ENCODE measurements at places on chromosomes 12 and 14.

- DNase-seq: no peak
Measured at GRCh38 chr12:958588-959123, 9.2 kb upstream of the RAD52 start.

DNA sequence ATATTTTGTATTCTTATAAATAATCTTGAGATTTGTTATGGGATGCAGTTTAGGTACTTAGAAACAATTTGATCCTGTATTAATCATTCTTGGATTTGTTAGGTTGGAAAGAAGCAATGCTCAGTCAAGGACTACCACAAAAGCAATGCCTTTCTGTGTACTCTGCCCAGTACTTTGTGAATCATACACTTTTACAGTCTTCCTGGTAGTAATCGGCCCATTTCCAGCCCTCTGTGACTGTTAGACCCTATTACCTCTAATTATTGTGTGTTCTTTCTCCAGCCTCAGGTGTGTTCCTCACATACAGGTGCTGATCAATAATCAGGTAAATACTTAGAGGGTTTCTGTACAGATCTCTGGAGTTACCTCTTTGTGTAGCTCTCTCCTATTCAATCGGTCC lies 609.0 kb downstream of the KCNH5 start:
- DNase-seq: no peak

DNA sequence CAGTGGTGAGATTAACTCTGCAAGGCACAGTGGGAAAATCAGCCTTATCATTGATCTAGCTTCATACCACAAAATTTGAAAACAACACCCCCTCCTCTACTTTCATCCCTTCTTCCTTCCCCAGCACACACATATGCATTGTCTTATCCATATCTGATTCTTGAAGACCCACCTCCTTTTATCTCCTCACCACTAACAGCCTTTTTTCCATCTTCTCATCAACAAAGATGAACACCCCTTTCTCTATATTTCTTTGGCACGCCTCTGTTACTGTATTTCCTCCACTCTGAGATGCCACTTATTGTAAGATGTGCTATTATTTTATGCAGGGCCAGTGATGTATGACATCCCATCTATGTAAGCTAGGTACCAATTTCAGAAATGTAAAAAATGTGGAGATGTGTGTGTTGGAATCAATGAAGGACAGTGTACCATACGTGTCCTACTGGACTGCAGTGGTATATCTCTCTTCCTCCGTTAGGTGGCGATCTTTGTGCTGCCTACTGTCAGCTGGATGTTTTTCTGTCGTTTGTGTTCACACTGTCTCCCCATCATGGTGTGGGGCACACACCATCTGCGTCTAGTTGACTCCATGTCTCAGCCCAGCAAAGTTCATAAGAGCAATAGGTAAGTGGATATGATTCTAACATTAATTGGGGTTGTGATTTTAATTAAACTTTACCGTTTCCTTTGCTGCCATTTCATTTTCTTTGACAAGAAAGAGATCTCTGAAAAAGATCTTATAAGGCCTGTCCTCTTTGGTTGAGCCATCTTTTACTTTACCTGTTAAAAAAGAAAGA lies 24.0 kb downstream of the CCDC38 start:
- DNase-seq: peak; percentile 64

- no peak for DNase-seq
Measured at GRCh38 chr12:78530100-78530765, 334.3 kb upstream of the SYT1 start.

DNA sequence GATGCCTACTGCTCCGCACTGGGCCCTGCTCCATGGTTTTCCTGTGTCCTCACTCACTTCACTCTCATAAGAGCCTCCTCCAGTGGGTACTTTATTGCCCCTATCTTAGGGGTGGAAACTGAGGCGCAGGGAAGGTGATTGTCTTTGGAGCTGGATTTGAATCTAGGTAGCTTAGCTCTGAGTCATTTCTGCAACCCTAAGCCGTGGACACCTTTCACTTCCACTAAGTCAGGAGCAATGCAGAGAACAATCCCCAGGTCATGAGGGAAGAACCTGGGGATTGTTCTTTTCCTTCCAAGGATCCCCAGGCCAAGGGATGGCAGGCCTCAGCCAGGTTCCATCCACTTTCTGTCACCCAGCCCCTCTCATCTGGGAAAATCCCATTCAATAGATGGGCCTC lies 20.3 kb downstream of the VDR start:
- no peak for DNase-seq

DNA sequence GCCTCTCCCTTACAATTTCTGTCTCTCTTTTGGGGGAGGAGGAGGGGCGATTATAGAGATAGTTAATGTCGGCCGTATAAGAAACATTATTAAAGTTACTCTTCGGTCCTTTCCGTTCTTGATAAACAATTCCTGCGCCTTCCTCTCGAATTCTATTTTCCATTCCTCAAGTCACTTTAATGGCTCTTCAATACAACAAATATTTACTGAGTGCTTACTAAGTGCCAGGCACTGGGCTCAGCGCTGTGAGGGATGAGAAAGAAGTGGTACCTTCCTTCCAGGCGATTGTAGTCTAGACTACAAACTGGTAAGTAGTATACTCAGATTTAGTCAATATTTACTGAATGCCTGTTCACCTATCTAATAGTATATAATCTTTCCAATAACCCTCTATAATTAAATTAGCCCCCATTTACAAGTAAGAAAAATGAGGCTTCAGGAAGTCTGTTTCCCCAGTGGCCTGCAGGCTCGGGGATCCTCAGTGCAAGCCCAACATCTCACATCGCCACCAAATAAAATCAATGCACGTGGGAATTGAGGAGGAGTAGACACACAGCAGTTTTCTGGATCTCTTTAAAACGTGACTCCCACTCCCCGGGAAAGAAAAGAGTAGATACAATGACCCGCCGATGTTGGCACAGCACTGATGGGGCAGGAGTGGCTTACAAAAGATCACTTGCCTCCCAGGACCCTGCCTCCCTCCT lies 589 bp upstream of the ZNF219 start:
- DNase-seq: no peak

Data from T-helper 1 cell (primary cell).